ENCODE measurements at places on chromosomes 6 and 20. TPM values are rescaled to one million over a fixed set of nuclear protein-coding genes. Genes with fewer than 3 reads are reported as not detected.

RAD21L1 gene
- not detected for total RNA-seq

TOX2 gene
- total RNA-seq: 10.2 TPM

PLG gene
- not detected for total RNA-seq

SLX4IP gene
- total RNA-seq: 3.2 TPM

SDCBP2 gene
- total RNA-seq: 1.1 TPM

CENPB gene
- total RNA-seq: 116 TPM

DLL1 gene
- total RNA-seq: 0.12 TPM

BMP6 gene
- total RNA-seq: 19.8 TPM

SPATA25 gene
- 0.77 TPM for total RNA-seq

PAX1 gene
- not detected for total RNA-seq

RNF39 gene
- not detected for total RNA-seq

FAM210B gene
- total RNA-seq: 11.1 TPM

TFAP2A gene
- total RNA-seq: 18.7 TPM

TCF19 gene
- 13.2 TPM for total RNA-seq

ULBP2 gene
- total RNA-seq: 3.8 TPM

GNRH2 gene
- not detected for total RNA-seq

TNF gene
- not detected for total RNA-seq

COL21A1 gene
- total RNA-seq: 0.81 TPM

DZANK1 gene
- 2.9 TPM for total RNA-seq

MATN4 gene
- total RNA-seq: 0.08 TPM

DYNLT1 gene
- 98.2 TPM for total RNA-seq

TTK gene
- 18.4 TPM for total RNA-seq

ZBP1 gene
- 0.07 TPM for total RNA-seq

GHRH gene
- total RNA-seq: not detected

GFOD1 gene
- 1.8 TPM for total RNA-seq

SLC17A3 gene
- 1.4 TPM for total RNA-seq

KCNG1 gene
- 30.8 TPM for total RNA-seq

MOXD1 gene
- 2.3 TPM for total RNA-seq

RIPOR3 gene
- 0.09 TPM for total RNA-seq

ARMC2 gene
- total RNA-seq: 1.9 TPM

ATP6V1G2 gene
- 0.62 TPM for total RNA-seq

ZSCAN16 gene
- 4.3 TPM for total RNA-seq

PHACTR3 gene
- total RNA-seq: not detected

RUNX2 gene
- 0.81 TPM for total RNA-seq

PDE10A gene
- 36.3 TPM for total RNA-seq

DNMT3B gene
- 4.6 TPM for total RNA-seq

MICB gene
- total RNA-seq: 7.6 TPM

PPP1R16B gene
- 0.14 TPM for total RNA-seq

BICRAL gene
- 3.6 TPM for total RNA-seq

IBTK gene
- total RNA-seq: 42.8 TPM

PGC gene
- total RNA-seq: not detected

COL19A1 gene
- total RNA-seq: not detected

CDSN gene
- total RNA-seq: not detected

CCN6 gene
- not detected for total RNA-seq

C20orf141 gene
- total RNA-seq: not detected

R3HDML gene
- total RNA-seq: 0.52 TPM

LTB gene
- total RNA-seq: 0.33 TPM

RRAGD gene
- total RNA-seq: 3.1 TPM

PTPRT gene
- not detected for total RNA-seq

SAMD3 gene
- total RNA-seq: not detected

COX4I2 gene
- not detected for total RNA-seq

TCF15 gene
- not detected for total RNA-seq

SLC16A10 gene
- total RNA-seq: 0.44 TPM

Data from A549 treated with CpdA at 1 μM for 4 hours (cell line).